ENCODE measurements at places on chromosomes 3 and 15.

- DNase-seq, result peak; percentile 42
- peaks cover 6% of the 10 kb centered on the region for H3K4me1 ChIP-seq
- H3K27ac ChIP-seq, result peak overlapping the region; percentile 72
- H3K36me3 ChIP-seq, result peaks cover 61% of the 10 kb centered on the region
- peak overlapping the region; percentile 98 for H3K4me3 ChIP-seq
Observed at GRCh38 chr15:101276501-101277037, 716 bp downstream of the SELENOS start.

DNA sequence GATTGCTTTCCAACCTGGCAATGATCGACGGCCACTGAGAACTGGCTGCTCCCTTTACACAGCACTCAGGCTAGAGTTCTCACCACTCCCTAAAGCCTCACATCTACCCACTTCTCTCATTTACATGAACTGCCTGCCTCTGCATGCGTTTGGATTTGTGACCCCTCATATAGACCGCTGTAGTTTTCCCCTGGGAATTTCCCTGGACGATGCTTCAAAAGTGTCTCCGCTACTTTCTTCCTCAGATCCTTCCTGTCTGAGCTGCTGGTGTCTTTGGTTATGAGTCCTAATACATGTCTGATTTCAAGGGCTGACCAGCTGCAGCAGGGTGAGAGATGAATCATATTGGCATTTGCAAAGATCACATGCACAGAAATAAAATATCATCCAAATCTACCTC is 116.7 kb upstream of the ETV5 start:
- DNase-seq, result no peak
- H3K4me3 ChIP-seq, result no peak overlapping the region
- H3K4me1 ChIP-seq, result no peaks in the 10 kb centered on the region
- H3K27ac ChIP-seq, result no peak overlapping the region
- H3K36me3 ChIP-seq, result no peaks in the 10 kb centered on the region

DNA sequence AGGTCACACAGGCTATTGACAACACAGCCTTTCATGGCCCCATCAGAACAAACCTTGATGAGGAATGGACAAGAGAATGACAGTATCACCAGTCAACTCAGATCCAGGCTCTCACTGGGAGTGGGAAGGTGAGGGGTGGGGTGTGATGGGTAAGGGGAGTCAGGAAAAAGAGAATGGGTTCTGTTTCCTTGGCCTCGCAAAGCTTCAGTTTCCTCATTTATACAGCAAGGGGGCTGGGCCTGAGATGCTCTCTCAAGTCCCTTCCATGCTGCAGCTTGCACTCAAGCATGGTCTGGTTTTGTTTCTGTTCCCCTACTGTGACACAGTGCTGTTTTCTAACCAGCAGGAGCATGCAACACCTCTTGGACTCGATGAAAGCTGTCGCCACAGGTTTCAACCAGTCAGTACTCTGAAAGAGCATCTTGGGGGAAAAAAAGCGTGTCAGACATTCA is 65.7 kb upstream of the IL12A start:
- no peaks in the 10 kb centered on the region for H3K4me1 ChIP-seq
- DNase-seq, result no peak
- no peak overlapping the region for H3K4me3 ChIP-seq
- no peak overlapping the region for H3K27ac ChIP-seq

- DNase-seq, result no peak
- no peak overlapping the region for H3K27ac ChIP-seq
- no peak overlapping the region for H3K4me3 ChIP-seq
- H3K4me1 ChIP-seq, result no peaks in the 10 kb centered on the region
- H3K27me3 ChIP-seq, result no peaks in the 10 kb centered on the region
Observed at GRCh38 chr3:66386925-66387650, 113.7 kb downstream of the LRIG1 start.

DNA sequence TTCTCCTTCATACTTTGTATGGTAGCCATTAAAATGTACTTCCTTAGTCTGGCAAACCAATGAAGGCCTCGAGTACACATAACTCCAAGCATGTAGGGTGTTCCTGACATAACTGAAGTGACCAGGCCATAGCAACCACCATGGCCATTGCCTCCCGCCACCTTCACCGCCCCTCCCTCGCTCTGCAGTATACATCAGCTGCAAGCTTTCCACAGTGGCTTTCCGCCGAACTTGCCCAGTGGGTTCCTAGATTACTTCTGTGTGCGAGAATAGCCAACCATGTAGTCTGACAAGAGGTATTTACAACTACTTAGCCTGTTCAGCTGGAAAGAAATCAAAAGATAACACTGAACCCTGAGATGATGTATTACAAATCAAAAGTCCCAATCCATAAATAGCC is 3.4 kb upstream of the CTNNB1 start:
- H3K27ac ChIP-seq, result no peak overlapping the region
- peaks cover 9% of the 10 kb centered on the region for H3K4me1 ChIP-seq
- DNase-seq, result no peak
- no peak overlapping the region for H3K4me3 ChIP-seq
- no peaks in the 10 kb centered on the region for H3K36me3 ChIP-seq

- peaks cover 5% of the 10 kb centered on the region for H3K4me1 ChIP-seq
- no peak overlapping the region for H3K27ac ChIP-seq
- no peak overlapping the region for H3K4me3 ChIP-seq
- peak; percentile 29 for DNase-seq
Observed at GRCh38 chr3:183324083-183324482, 71.0 kb downstream of the B3GNT5 start.

GRCh38 chr15:93028111-93028631 is 60.8 kb downstream of the RGMA start:
- no peaks in the 10 kb centered on the region for H3K27me3 ChIP-seq
- no peak overlapping the region for H3K27ac ChIP-seq
- H3K36me3 ChIP-seq, result peaks cover 47% of the 10 kb centered on the region
- H3K4me1 ChIP-seq, result peaks cover 20% of the 10 kb centered on the region
- peak; percentile 4 for DNase-seq

DNA sequence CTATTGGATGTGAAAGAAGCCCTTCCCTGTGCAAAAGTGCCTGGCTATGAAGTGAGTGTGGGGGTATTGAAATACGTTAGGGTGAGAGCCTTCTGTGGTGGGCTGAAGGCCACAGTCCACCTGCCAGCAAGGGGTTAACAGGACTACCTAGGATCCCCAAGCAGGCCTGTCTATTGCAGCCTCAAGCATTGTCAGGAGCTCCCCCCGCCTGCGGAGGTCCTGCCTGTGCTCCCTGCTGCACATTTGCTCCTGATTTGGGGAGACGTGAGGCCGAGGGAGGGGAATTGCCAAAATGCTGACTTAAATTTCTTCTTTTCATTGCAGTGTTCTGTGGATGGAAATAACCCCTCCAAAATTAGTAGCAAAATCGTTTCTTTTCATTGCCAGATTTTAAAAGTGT is 56.2 kb downstream of the GABRG3 start:
- no peak for DNase-seq
- no peak overlapping the region for H3K4me3 ChIP-seq
- H3K36me3 ChIP-seq, result no peaks in the 10 kb centered on the region
- peaks cover 17% of the 10 kb centered on the region for H3K27me3 ChIP-seq
- H3K4me1 ChIP-seq, result no peaks in the 10 kb centered on the region

- H3K4me3 ChIP-seq, result no peak overlapping the region
- H3K36me3 ChIP-seq, result no peaks in the 10 kb centered on the region
- H3K27me3 ChIP-seq, result no peaks in the 10 kb centered on the region
- no peaks in the 10 kb centered on the region for H3K4me1 ChIP-seq
Observed at GRCh38 chr3:16906682-16907081, 21.9 kb downstream of the PLCL2 start.

DNA sequence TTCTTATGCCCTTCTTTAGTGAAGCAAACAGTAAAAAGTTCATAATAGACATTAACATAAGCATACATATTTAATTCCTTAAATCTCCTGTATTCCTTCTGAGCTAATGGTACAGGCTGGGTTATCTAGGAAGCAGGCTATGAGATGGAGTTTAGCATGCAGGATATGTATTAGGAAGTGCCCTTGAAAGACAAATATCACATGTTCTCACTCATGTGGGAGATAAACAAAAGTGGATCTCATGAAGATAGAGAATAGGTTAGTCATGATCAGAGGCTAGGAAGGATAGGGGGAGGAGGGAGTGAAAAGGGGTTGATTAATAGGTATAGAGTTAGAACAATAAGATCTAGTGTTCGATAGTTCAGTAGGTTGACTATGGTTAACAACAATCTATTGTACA is 105.4 kb downstream of the CLASP2 start:
- no peak overlapping the region for H3K27ac ChIP-seq
- no peak overlapping the region for H3K4me3 ChIP-seq
- no peaks in the 10 kb centered on the region for H3K27me3 ChIP-seq
- H3K36me3 ChIP-seq, result peaks cover 30% of the 10 kb centered on the region

DNA sequence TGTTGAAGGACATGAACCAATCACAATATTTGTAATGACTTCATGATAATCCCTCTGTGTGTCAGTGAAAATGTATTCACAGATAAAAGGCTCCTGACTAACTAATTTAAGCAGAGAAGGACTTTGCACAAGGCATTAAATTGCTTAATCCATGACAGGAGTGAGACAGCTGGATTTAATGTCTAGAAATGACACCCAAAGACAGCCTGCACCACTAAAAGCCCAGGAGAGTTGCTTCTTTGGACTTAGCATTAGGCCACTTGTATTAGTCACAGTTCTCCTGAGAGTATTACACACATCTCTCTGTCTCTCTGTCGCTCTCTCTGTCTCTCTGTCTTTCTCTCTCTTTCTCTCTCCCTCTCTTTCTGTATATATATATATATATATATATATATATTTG is 180.4 kb downstream of the GOLGA8K start:
- no peaks in the 10 kb centered on the region for H3K4me1 ChIP-seq
- no peaks in the 10 kb centered on the region for H3K27me3 ChIP-seq

GRCh38 chr3:149839896-149840295 is 26.9 kb downstream of the RNF13 start:
- no peak overlapping the region for H3K4me3 ChIP-seq
- no peaks in the 10 kb centered on the region for H3K27me3 ChIP-seq
- no peak overlapping the region for H3K27ac ChIP-seq
- H3K4me1 ChIP-seq, result no peaks in the 10 kb centered on the region

DNA sequence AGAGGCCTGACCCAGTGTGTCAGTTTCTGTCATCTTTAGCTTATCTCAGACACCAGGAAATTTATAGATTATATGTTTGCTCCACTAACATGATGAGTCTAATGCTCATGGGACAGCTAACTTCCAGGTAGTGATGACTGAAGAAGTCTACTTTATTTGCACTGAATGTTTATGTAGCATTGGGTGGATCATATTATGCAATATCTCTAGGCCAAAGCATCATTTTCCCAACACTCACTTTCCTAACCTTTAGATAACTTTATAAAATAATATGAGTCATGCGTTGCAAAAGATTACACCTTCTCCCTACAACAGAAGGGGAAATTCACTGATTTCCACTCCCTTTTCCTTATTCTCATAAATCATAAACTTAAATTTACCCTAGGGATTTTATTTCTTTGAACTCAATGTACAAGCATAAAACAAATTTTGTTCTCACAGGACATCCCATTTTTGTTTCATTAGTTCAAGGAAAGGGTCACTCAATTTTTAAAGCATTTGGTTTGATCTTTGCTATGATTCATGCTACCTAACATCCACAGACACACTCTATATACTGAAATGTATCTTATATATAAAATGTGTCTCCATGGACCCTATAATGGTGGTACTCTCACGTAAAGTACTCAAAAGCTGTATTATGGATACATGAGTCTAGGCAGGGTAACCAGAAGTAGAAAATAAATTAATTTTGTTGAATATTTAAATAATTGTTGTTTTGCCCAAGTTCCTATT is 225.2 kb downstream of the WDR72 start:
- no peaks in the 10 kb centered on the region for H3K27me3 ChIP-seq
- no peak overlapping the region for H3K27ac ChIP-seq

DNA sequence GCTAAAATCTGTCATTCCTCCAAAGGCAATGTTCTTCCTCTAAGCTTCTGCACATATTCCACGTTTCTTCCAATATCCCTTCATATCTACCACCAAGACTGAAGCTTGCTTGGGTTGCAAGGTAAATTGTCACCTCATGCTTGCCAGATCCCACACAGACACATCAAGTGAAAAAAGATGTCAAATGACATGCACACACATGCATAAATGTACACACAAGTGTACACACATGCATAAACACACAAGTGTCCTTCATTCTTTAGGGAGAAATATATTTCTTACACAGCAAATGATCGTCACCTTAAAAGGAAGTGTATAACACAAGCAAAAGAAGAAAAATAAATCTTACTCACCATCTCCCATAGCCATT is 59.4 kb downstream of the CLASP2 start:
- H3K36me3 ChIP-seq, result peaks cover 12% of the 10 kb centered on the region
- no peaks in the 10 kb centered on the region for H3K27me3 ChIP-seq

DNA sequence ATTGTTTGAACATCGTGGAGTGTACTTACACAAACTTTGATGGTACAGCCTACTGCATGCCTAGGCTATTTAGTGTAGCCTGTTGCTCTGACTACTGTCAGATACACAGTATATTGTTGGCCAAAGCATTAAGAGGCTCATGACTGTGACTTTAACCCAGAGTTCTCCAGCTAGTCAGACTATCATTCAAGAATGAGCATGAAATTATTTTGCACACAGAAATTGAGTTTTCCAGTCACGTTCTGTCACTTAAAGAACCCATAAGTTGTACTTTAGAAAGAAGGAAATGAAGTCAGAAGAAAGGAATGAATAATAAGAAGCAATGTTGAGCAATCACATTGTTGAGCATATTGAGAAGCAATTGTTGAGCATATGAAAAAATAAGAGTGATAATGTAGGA is 37.6 kb upstream of the SLC22A13 start:
- no peak overlapping the region for H3K4me3 ChIP-seq
- peaks cover 78% of the 10 kb centered on the region for H3K36me3 ChIP-seq
- no peaks in the 10 kb centered on the region for H3K4me1 ChIP-seq
- no peaks in the 10 kb centered on the region for H3K27me3 ChIP-seq
- no peak overlapping the region for H3K27ac ChIP-seq

- H3K36me3 ChIP-seq, result no peaks in the 10 kb centered on the region
- no peak overlapping the region for H3K4me3 ChIP-seq
- DNase-seq, result peak; percentile 6
- H3K27ac ChIP-seq, result no peak overlapping the region
- H3K27me3 ChIP-seq, result no peaks in the 10 kb centered on the region
Observed at GRCh38 chr15:25268166-25268565, 170.7 kb downstream of the UBE3A start.

GRCh38 chr15:95793231-95793630 is 537.3 kb upstream of the NR2F2 start:
- H3K36me3 ChIP-seq, result no peaks in the 10 kb centered on the region
- no peak for DNase-seq
- no peaks in the 10 kb centered on the region for H3K27me3 ChIP-seq
- H3K4me3 ChIP-seq, result no peak overlapping the region

Measured in K562 (cell line).